Renal cortex interstitium (tissue), 15 donors: ENCODE measurements at places on chromosomes 3 and 15. TPM values are rescaled to one million over a fixed set of nuclear protein-coding genes. Genes with fewer than 3 reads are reported as not detected.

DNA sequence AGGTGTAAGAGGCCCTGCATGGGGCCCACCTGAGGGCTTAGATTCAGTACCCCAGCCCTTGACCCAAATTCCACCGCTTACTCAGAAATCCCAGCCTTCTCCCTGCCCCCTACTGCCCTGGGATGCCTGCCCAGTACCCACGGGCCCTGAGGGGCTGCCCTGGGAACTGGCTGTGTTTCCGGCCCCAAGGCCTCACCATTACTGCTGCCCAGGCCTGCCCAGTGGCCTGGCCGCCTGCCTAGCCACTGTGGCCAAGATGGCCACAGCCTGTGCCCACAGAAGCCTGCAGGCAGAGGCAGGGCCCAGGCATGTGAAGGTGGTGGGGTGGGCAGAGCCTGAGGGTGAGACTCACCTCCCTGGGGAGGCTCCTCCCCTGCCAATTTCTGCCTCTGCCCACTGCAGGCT is 6.1 kb upstream of the PRKCD start:
- DNase-seq, result no peak

GRCh38 chr3:48474619-48475018 is 28.1 kb downstream of the ATRIP start:
- no peak for DNase-seq

The STAB1 gene
- 45.5 TPM for polyA plus RNA-seq

The CSTA gene
- 1.1 TPM for polyA plus RNA-seq

The ABHD10 gene
- polyA plus RNA-seq, result 52.9 TPM
